ENCODE measurements at places on chromosomes 3 and 15.

GRCh38 chr3:119763466-119763865, 18.4 kb upstream of the NR1I2 start:
- DNase-seq, result no peak

DNA sequence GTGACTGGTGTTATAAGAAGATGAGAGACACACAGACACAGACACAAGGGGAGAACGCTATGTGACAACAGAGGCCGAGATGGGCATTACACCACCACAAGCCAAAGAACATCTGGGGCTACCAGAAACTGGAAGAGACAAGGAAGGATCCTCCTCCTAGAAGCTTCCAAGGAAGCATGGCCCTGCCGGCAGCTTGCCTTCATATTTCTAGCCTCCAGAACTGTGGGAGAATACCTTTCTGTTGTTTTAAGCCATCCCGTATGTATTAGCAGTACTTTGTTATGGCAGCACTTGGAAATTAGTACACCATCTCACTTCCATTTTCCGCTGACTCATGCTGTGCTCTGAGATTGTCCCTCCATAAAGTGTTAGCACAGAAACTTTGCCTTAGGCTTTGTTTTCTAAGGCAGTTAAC, 38.7 kb upstream of the CA12 start:
- DNase-seq, result no peak

GRCh38 chr3:148309390-148310035, 388.2 kb upstream of the AGTR1 start:
- DNase-seq, result no peak

- no peak for DNase-seq
Measured at GRCh38 chr3:122251428-122251827, 68.0 kb downstream of the CASR start.

DNA sequence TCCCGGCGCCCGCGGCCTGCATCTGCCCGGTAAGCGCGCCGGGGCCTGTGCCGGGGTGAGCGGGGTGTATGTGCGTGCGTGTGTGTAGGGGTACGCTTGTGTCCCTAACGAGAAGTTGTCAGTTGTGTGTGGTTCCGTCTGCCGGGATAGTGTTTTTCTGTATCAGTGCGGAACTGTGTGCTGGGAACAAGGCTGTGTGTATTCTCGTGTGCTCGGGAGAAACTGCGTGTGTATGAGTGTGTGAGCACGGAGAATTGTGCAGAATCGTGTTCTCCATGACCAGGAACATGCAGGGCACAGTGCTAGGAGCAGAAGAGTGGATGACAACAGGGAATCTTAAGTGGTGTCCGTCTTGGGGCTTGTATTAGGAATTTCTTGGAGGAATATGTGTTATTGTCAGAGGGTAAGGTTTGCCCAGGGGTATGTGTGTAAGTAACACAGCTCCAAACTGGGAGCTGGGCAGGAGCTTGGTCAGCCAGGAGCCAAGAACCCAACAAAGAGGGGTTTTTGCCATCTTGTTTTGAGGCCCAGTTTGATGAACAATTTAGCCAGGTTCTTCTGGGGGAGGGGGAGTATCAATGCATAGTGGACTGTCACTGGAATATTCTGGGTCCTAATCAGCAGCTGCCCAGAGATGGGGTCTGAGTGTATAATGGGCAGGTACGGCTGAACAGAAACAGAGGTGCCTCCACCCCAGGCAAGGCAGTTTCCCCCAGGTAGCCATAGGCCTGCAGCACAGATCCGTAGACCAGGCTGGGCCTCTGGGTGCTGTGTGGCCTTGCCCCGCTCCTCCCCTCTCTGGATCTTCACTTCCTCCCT, 2.1 kb downstream of the ISL2 start:
- no peak for DNase-seq
